ENCODE measurements at places on chromosomes 1 and 21.

- DNase-seq = no peak
Observed at GRCh38 chr1:198754670-198755069, 115.8 kb downstream of the PTPRC start.

DNA sequence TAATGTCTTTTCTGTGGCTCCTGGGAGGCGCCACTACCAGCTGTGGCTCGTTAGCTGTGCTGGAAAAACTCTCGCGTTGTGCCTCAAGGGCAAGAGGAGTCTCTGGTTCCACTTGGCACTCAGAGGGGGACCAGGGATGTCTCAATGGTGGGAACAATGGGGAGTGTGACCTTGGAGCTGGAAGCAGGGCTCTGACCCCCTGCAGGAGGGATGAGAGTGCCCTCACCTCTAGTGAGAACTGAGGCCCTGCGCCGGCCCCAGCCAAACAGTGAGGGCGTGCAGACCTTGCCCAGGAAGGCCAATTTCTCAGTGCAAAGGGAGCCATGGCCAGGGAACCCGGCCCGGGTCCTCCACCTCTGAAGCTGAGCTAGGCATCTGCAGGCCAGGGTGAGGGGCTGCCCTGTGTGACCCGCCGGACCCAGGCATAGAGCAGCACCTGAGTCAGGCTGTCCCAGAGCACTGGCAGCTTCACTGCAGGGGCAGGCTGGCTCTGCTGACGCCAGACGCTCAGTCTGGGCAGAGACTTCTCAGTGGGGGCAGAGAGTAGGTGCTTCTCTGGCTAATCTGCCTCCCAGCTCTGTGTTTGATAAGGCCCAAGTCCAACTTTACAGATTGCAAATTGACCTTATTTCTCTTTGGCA is 1.8 kb downstream of the RD3 start:
- no peak for DNase-seq

- DNase-seq = no peak
Observed at GRCh38 chr1:155177192-155177917, 3.7 kb downstream of the TRIM46 start.

DNA sequence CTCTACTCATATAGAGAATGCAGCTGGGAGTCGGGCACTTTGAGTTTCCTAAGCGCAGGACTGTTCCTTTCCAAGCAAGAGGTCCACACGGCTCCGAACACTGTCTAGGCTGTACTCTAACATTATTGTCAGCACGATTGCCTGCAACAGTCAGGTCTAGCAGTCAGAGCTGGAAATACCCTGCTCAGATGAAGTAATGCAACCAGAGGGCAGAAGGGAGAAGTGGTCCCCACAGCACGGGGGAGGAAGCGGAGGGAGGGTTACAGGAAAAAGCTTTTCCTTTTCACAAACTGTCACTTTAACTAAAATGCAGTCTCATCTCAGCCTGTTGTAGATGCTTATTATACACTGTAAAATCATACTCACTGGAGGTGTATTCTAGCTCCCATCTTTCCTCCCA is 98.9 kb upstream of the SLC44A3 start:
- no peak for DNase-seq

- no peak for DNase-seq
Observed at GRCh38 chr1:93140106-93140505, 40.1 kb downstream of the TMED5 start.

DNA sequence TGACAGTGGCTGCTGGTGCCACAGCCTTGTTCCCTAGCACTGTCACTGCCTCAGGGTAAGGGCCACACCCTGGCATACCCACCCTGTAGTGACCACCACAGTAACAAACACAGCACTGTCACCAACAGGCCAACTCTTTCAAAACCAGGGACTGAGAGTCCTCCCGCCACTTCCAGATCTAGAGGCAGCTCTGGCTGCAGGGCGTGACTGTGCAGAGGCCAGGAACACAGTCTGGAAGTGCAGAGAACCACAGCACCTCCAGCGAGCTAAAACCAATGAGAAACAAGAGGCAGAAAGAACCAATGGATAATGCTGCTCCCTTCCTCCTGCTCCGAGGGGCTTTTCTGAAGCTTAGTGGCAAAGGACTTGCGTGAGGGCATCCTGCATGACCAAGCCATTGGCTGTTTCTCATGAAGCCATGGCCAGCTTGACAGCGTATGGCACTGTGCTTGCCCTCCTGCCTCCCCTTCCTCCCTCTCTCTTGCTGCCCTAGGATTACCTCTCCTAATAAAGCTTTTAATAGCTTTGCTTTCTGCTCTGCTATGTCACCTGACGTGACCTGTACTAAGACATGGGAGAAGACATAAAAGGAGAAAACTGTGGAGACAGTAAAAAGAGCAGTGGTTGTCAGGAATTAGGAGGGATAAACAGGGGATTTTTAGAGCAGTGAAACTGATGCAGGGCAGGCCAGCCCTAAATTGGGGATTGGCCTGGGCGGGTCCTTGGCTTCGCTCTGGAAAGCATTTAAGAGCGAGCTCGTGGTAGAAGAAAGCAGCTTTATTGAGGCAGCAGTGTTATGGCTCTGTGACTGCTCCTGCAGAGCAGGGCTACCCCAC is 7.2 kb downstream of the PARP1 start:
- DNase-seq = no peak

GRCh38 chr1:113283914-113284313 is 106.4 kb upstream of the MAGI3 start:
- DNase-seq = no peak

- no peak for DNase-seq
Observed at GRCh38 chr1:230753586-230754251, 6.5 kb downstream of the CAPN9 start.

DNA sequence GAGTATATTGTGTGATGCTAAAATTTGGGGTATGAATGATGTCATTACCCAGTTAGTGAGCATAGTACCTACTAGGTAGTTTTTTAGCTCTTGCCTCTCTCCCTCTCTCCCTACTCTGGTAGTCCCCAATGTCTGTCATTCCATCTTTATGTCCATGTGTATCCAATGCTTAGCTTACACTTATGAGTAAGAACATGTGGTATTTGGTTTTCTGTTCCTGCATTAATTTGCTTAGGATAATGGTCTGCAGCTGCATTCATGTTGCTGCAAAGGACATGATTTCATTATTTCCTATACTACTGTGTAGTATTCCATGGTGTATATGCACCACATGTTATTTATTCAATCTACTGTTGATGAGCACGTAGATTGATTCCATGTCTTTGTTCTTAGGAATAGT is 54.4 kb upstream of the NEGR1 start:
- no peak for DNase-seq

DNA sequence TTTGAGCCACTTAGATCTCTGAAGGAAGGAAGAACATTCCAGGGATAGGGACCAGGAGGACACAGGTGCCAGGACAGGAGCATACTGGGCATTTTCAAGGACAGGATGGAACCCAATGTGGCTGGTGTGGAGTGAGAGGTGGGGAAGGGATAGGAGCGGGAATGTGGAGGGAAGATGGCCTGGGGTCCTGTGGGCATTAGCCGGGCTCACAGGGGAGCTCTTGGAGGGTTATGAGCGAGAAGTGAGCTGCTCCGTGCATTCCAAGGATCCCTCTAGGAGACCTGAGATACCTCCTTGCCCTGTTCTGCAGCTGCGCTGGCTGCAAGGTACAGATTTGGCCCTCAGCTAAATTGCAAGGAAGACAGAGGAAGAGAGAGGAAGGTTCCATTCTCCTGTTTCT is 87.5 kb downstream of the IER5 start:
- DNase-seq = no peak

DNA sequence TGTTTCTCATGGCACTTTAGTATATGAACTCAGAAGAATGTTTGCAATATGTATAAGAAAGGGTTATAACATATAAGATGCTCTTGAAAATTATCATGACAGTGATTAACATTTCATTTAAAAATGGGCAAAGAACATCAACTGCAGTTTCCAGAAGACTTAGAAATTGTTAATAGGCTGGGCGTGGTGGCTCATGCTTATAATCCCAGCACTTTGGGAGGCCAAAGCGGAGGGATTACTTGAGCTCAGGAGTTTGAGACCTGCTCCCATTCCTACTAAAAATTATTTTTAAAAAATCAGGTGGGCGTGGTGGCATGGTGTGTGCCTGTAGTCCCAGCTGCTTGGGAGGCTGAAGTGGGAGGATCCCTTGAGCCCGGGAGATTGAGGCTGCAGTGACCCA is 23.1 kb downstream of the MTF2 start:
- DNase-seq = no peak

GRCh38 chr1:86866665-86867064 is 47.3 kb downstream of the SELENOF start:
- no peak for DNase-seq

- DNase-seq = no peak
Observed at GRCh38 chr1:47587891-47588582, 150.2 kb downstream of the FOXD2 start.

Measured in fibroblast of skin of left biceps (primary cell).